ENCODE measurements at places on chromosomes 5 and 9.

DNA sequence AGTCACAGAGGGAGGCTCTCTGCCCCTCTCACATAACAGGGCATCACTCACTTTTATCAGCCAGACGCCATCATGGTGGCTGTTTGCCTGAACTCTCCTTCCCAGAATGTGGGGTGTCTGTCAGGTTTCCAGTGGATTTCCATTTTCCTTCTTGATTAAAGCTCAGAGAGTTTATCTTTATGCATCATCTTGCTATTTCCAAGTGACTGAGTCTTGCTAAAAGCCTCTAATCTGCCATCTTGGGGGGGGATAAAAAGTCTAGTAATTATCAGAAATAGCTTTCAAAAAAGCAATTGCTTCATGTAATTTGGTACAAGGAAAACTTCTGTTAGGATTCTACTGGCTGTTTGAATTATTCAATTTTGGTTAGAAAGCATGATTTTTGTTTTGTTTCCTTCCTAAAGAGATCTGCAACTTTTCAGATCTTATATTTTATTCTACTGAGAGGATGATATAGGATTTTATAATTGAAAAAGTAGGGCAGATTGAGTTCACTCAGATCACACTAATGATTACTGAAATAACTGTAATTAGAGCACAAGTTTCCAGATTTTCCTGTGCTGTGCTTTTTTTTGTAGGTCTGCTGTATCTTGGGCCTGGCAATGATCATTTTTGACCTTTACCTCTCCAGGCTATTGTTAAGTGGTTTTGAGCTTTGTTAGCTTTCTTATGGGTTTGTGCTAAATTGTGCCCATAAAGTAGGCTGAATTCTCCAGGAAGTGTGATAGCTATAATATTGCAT lies 661.5 kb downstream of the TLE4 start:
- DNase-seq: no peak

- DNase-seq: no peak
These were observed 103.4 kb upstream of the RAI14 start for GRCh38 chr5:34552686-34553085.

- no peak for DNase-seq
These were observed 111.6 kb downstream of the PRELID2 start for GRCh38 chr5:145723516-145723915.

- no peak for DNase-seq
These were observed 549.9 kb upstream of the KLF4 start for GRCh38 chr9:108039493-108039892.

- no peak for DNase-seq
These were observed 54.2 kb upstream of the BASP1 start for GRCh38 chr5:17163221-17163620.

- no peak for DNase-seq
These were observed 20.3 kb downstream of the EXOC3 start for GRCh38 chr5:463301-463700.

GRCh38 chr5:89055695-89056085 lies 172.7 kb upstream of the MEF2C start:
- DNase-seq: no peak

DNA sequence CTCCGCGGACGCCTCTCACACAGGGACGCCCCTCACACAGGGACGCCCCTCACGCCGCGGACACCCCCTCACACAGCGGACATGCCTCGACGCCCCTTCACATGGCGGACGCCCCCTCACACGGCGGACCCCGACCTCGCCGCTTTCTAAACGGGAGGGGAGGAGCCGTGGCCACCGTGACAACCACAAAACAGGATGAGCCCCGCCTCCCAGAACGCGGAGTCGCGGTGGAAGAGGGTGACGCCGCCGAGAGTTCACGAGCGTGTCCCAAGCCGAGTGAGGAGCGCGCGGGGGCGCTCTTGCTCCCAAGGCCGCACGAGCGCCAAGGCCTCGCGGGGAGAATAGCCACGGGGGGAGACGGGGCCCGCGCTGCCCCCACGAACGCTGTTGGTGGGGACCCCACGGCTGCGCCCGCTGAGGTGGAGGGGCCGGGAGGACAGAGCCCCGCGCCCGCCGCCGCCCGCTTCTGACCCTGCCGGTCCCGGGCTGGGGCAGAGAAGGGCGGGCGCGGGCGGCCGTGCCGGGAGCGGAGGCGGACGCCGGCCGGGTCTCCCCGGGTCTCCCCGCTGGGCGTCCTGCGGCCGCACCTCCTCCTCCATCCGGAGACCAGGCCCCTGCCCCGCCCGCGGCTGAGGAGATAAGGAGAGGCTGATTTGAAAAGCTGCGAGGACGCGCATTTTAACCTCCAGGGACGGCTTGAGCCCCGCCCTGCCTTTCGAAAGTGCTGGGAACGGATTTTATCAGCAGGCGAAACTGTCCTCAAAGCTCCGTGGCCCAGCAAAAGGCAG lies 3.9 kb upstream of the NKD2 start:
- no peak for DNase-seq

- no peak for DNase-seq
These were observed 765.4 kb upstream of the DMAC1 start for GRCh38 chr9:8564960-8565359.

Measured in cerebellar nuclear complex (tissue), 1 donor.